ENCODE measurements at places on chromosomes 7 and 10.

DNA sequence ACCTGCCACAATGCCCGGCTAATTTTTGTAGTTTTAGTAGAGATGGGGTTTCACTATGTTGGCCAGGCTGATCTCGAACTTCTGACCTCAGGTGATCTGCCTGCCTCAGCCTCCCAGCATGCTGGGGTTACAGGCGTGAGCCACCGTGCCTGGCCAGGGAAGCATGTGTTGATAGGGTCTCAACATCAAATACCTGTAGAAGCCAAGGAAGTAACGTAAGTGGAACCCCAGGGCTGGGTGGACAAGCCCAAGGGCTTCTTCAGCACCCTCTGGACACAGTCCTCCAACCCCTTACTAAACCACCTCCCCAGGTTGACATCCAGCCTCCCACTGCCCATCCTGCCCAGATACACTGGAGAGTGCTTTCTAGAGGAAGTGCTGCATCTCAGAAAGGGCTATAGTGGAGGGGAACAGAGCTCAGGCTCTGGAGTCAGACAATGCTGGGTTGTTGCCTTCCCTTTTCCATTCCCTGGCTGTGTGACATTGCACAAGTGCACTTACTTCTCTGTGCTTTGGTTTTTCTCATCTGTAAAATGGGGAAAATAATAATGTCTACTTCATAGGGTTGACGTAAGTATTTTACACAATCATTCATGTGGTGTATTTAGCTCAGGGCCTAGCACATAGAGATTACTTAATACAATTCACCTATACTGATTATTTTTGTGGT, 73.9 kb upstream of the KAT6B start:
- DNase-seq = no peak

DNA sequence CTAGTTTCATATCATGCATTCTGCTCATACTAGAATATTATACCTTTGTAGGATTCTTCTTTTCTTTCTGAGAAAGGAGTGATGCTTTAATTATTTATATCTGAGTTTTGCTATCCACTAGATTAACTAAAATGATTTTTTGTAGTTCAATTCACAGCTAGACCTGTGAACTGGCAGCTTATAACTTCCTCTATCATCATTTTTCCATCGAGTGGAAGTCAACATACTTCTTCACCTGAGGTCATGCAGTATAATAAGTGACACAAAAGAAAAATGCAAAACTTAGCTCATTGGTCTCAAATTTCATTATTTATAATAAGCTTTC, 8.0 kb downstream of the LRRN3 start:
- DNase-seq = no peak

DNA sequence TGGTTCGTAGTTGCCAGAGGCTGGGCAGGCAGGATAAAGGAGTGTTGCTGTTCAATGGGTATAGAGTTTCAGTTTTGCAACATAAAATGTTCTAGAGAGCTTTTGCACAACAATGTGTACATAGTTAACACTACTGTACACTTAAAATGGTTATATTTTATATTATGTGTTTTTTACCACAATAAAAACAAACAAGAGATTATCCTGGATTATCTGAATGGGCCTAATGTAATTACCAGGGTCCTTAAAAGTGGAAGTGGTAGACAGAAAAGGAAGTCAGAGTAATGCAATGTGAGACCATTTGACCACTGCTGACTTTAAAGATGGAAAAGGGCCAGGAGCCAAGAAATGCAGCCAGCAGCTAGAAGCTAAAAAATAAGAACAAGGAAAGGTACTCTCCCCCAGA, 159.7 kb downstream of the SGMS1 start:
- no peak for DNase-seq

DNA sequence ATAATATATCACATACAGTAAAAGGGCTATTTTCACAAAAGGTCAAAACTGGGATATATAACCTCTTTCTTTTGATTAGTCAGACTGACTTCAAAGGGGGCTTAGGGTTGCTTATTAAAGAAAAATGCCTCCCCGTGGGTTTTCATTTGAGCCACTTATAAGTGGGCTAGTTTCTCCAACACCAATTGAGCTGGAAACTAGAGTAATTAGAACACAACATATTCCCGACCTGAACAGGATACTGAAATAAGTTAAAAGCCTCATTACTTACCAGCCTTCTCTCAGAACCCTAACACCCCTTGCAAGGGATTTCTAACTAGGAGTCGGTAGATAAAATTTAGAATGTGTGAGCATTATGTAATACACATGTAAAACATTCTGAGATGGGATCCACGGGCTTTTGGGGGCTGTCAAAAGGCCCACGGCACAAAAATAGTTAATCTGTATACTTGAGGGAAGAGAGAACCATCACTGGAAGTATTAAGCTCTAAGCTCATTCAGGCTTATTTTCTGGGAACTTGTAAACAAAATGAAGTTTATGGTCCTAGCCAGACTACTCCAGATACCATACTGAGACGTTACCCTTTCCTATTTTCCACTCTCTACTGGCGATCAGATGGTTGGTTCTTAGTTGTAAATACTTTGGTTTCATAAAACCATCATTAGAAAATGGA, 29.3 kb upstream of the KMT2E start:
- DNase-seq = no peak

All from stimulated activated CD4-positive, alpha-beta T cell treated with anti-CD3 and anti-CD28 coated beads, Interleukin-12 subunit alpha, Interleukin-12 subunit beta, amount 100 ng/mL, for 24 hours (primary cell).